ENCODE measurements at places on chromosomes 12 and 14.

DNA sequence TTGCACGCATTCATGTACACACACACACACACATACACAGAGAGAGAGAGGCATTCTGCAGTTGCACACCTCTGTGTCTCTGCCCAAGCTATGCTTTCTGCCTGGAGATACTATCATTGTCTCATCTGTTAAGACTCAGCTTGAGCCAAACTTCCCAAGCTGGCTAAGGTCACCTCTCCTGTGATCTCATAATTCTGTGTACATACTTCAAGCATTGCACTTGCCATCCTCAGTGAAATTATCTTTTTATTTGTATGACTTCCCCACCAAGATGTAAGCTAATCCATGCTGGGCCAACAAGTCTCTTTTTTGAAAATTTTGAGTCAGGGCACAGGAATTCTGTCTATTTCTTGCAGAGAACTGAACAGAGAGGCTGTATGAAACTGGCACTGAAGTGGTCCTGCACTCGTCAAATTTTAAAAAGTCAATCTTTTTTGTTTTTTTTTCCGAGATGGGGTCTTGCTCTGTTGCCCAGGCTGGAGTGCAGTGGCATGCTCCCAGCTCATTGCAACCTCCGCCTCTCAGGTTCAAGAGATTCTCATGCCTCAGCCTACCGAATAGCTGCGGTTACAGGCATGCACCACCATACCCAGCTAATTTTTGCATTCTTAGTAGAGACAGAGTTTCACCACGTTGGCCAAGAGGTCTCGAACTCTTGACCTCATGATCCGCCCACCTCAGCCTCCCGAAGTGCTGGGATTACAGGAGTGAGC, 44.3 kb downstream of the TMTC1 start:
- no peak for DNase-seq

GRCh38 chr12:70659077-70659606, 21.9 kb upstream of the PTPRB start:
- no peak for DNase-seq

DNA sequence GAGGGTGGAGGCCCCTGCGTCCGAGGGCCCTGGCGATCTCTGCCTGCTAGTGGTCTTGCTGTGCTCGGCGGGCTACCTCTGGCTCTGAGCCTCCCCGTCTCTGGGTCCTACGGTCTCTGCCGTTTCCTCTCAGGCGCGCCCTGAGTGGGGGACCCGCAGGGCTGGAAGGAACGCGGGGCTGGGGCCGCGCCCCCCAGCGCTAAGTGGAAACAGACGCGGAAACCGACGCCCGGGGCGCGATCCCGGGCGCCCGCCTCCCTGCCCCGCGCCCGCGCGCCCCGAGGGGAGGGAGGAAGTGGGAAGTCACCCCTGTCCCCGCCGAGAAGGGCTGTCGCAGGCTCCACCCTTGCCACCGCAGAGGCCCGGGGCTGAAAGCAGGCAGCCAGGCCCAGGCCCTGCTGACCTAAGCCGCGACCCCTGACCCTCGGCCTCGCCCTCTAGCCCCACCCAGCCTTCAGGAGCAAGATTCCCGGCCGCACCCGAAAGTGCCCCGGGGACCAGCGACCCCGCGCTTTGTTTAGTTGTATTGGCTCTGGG, 831 bp downstream of the CRIP1 start:
- peak; percentile 83 for DNase-seq

DNA sequence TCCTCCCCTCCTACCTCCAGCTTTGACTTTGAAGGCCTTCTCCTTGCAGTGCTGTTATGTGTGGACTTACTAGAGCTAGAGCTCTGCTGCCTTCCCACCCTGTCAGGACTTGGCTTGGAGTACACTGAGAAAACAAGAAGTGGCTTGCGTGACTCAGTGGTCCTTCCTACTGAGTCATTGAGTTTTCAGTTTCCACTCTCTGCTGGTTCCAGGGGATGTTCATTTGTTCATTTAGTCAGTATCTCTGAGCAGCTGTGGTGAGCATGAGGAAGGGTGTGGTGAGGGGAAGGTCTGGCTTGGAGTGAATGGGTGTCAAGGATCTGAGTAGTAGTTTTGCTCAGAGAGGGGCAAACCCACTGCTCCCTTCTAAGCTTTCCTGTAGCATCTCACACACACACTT, 17.2 kb upstream of the ELK3 start:
- peak; percentile 36 for DNase-seq

DNA sequence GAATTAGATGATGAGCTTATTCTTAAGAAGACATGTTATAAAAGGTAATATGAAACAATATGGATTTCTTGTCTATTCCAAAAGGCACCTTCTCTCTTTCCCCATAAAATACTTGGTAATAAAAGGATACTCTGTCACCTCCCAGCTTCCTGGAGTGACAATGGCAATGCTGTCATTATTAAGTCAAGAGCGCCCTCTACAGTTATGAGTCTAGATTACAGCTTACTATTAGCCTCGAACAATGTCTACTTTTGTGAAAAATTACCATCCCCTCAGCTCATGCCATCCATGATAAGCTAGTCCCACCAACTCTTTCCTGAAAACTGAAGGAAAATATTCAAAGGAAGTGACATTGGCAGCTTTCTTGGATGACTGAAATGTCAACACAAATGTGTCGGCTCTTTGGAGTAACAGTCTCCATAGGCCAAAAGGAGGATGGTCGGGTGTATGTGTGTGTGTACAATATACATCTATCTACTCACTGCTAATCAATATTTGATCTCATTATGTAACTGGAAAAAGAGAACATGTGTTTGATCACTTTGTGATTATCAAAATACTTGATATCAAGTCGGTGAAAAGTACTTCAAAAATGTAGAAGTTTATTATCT, 48.7 kb upstream of the CDKN3 start:
- DNase-seq: peak; percentile 33

DNA sequence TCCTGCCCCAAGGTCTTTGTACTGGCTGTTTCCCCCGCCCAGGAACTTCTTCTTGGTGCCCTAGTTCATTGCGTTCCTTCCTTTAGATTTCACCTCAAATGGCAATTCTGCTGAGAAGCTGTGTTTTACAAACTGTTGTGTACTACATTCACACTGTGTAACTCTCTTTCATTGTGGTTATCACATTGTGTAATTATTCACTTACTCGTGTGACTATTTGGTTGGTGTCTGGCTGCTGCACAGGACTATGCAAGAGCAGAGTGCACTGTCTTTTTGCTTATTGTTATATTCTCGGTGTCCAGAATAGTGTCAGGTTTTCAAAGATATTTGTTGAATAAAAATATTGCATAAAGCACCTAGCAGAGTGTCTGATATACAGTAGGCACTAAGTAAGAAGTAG, 177.2 kb upstream of the PRICKLE1 start:
- no peak for DNase-seq

DNA sequence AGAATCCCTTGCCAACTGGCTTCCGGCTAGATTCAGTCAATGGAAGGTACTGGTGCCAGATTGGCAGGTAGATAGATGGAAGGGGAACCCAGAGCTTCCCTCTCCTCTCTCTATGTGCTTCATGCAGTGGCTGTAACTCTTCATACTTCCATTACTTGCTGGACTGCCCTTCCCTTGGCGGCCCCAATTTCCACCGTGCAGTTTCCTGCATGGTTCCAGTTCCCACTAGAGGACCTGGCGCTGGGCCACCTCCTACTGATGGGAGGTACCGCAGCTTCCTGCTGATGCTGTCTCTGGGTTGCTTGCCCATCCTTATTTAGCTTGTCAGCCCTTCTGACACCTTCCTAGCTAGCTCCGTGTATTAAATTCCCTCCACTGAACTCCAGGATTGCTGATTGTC, 226.4 kb downstream of the ANO2 start:
- no peak for DNase-seq

GRCh38 chr12:27000961-27001360, 13.2 kb downstream of the TM7SF3 start:
- no peak for DNase-seq

- DNase-seq: no peak
Measured at GRCh38 chr12:68508576-68508975, 102.1 kb upstream of the RAP1B start.

DNA sequence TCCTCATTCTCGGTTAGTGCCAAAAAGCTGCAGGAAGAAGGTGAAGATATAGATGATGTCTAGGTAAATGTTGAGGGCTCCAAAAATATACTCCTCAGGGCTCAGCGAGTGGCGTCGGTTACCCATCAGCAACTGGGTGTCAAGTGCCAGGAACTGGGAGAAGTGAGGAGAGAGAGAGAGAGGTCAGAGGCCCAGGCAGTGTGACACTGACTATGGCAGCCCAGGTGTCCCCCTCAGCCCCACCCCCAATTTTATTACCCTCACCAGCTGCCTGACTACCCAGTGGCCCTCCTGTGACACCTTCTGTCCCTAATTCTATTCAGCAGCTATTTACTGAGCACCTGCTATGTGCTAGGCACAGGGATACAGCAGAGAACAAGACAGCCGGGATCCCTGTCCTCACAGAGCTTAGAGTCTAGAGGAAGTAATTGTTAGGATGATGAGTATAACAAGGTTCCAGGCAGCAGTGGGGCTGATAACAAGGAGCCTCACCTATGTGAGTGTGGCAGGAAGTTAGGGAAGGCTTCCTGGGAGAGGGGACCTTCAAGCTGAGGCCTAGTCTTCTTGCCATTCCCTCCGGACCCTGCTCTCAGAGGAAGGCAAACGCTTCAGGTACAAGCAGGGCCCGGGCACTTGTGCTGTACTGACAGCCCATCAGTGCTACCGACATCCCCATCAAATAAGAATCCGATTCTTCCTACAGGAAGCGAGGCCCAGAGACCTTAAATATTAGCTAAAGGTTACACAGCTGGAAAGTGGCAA, 27.8 kb upstream of the BCDIN3D start:
- DNase-seq: no peak

- DNase-seq: no peak
Measured at GRCh38 chr12:18168016-18168415, 78.0 kb upstream of the RERGL start.

- no peak for DNase-seq
Measured at GRCh38 chr12:92425165-92425564, 277.6 kb upstream of the PLEKHG7 start.

GRCh38 chr12:32334371-32334777, 65.0 kb upstream of the FGD4 start:
- DNase-seq: no peak

- DNase-seq: no peak
Measured at GRCh38 chr14:21036751-21037150, 2.1 kb upstream of the RNASE13 start.

GRCh38 chr12:103642240-103642864, 55.3 kb downstream of the STAB2 start:
- DNase-seq: no peak

DNA sequence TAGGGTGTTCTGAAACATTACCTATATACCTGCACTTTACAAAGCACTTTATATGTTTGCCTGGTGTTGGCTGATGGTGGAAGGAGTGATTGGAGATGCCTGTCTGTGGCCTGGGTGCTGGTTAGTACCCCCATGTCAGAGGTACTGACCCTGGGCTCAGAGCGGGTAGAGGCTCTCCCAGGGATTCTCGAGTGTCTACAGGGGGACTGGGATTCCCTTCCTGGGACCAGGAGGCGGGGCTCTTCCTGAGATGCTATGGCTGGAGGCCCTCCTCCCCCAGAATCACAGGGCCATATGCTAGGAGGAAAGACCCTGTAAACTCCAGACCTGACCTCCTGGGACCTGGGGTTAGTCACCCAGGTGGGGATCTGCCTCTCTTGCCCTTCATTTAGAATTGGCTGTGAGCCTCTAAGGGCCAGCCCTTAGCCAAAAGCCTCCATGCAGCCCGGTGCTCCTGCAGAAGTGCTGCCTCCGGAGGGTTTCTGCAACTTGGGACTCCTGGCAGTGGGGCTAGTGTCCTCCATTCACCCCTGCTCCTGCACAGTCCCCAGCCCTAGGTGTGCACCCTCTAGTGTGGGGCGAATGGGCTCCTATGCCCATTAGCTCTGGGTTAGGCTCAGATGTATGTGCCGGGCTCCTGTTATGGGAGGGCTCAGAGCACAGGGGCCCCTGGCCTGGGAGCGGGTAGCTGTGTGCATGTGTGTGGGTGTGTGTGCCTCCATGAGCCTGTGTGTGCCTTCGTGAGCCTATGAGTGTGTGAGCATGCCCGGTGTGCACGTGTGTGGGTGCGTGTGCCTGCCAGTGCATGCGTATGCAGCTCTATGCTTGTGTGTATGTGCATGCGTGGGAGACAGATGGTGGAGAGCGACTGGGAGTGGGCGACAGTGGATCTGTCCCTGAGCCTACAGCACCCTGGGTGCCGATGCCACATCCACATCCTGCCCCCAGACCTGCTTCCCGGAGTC, 36.6 kb downstream of the RTL1 start:
- DNase-seq: no peak

GRCh38 chr14:89915114-89915878, 39.2 kb downstream of the EFCAB11 start:
- DNase-seq: peak; percentile 69

GRCh38 chr14:45531022-45531421, 278.0 kb upstream of the MIS18BP1 start:
- DNase-seq: no peak

DNA sequence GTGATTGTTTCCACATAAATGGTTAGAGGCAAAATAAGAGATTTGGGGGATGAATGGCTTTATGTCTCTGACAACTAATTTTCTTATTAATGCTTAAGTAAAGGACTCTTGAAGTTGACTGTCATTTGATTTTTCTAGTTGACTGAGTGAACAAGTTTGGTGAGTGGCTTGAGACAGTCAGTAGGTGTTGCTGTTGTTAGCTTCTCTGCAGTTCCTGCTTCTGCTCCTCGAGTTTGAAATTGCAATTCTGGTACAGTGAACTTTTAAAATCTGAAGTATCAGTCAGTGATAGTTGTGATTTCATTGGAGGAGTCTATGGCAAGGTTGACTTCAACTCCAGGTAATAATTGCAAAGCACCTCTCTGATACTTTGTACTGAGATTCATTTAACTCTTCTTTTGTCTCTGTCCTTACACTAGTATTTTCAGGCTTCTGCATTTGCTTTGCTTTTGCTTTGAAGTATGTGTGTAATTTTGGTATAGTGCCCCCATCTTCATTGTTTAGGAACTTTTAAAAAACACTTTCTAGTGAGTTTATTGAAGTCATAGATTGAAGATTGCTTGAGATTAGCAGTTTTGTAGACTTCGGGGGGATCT, 415.5 kb downstream of the PCNX1 start:
- DNase-seq: peak; percentile 58

GRCh38 chr14:38213001-38213400, 5.3 kb downstream of the SSTR1 start:
- DNase-seq: no peak

- DNase-seq: no peak
Measured at GRCh38 chr12:116045150-116045549, 232.3 kb downstream of the MED13L start.

DNA sequence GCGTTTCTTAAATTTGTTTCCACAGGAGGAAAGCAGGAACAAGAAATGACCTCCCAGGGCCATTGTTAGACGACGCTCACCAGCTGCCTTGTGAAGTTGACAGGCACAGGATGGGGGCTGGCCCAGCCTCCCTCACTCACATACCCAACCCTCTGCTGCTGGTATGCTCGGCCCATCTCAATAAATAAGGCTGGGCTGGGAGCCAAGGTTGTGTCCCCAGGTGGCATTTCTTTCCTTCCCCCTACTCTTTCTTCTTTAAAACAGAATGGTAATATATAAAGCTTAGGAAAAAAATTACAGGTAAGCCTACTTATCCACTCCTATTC, 93.0 kb downstream of the ACTN1 start:
- no peak for DNase-seq

All from CD4-positive, alpha-beta T cell treated with Interleukin-12 subunit alpha and Interleukin-12 subunit beta, for 1 hour (primary cell).